Activated naive CD8-positive, alpha-beta T cell treated with anti-CD3 and anti-CD28 coated beads, Interleukin-2, amount 50 U/mL, for 24 hours (primary cell): ENCODE measurements at places on chromosomes 4 and X.

DNA sequence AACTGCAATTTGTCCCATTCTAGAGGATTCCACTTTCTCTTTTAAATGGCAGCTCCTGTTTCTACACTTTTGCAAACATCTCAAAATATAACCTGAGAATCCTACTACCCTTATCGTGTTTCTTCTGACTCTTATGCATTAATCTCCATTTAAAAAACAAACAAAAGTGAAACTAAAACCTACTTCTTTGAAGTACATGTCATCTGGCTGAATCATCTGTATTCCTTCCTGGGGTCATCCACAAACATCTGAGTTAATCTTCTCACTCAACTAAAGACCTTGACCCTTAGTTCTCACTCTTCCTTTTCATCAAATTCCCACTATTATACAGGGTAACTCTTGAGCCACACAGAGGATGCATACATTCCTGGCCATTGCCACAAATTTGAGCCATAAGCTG is 584.8 kb downstream of the PPARGC1A start:
- no peak for DNase-seq

DNA sequence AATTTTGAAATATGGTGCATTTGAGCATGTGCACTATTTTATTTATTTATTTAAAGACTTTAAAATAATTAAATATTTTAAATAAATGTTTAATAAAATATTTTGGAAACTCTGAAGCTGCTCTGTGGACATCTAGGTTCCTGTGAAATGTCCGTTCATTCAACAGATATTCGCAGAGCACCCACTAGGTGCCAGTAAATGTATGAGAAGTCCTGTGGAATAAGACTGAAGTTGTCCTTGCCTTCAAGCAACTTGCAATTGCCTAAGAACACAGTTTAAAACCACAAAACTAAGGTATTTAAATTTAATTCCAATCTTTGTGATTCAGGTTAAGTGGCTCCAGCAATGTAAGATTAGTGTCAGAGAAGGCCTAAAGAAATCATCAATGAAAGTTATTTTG is 306.7 kb downstream of the GBA3 start:
- DNase-seq: no peak

DNA sequence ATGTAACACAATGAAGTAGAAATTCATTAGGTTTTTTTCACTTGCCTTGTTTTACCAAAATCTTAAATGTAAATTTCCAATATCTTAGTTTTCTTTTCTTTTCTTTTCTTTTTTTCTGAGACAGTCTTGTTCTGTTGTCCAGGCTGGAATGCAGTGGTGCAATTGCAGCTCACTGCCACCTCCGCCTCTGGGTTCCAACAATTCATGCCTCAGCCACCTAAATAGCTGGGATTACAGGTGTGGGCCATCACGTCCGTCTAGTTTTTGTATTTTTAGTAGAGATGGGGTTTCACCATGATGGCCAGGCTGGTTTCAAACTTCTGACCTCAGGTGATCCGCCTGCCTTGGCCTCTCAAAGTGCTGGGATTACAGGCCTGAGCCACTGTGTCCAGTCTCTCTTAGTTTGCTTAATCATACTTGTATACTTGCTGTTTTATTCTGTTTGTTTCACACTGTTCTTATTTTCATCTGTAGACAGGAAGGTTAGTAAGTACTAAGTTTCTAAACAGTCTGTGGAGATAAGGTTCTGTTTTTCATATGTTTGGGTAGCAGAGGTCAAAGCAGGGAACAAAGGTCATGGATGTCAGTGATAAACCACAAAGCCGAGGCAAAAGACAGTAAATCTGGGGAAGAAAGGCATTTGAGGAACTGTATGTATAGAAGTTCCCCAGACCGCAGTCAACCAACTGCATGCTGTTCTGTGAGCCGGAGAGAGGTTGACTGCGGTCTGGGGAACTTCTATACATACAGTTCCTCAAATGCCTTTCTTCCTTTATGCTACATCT is 129.1 kb downstream of the CBR4 start:
- DNase-seq: no peak

- DNase-seq: no peak
Measured at GRCh38 chr4:150224896-150225591, 146.8 kb downstream of the DCLK2 start.

DNA sequence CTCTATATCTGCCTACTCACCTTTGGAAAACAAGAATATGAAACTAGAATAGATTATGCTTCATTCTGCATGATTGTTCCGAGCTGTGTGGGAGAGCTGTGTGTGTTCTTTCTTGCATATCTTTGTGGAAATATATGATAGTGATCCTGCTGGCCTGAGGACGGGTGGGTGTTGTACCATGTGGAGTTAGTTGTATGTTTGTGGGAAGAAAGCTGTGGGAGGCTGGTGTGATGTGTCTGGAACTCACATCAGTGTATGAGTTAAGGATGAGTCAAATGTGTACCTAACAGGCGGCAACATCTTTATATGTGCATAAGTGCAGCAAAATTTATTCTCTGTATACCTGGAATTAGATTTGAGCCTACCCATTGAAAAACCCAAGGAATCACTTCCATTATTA is 208.1 kb upstream of the ADGRL3 start:
- DNase-seq: no peak

DNA sequence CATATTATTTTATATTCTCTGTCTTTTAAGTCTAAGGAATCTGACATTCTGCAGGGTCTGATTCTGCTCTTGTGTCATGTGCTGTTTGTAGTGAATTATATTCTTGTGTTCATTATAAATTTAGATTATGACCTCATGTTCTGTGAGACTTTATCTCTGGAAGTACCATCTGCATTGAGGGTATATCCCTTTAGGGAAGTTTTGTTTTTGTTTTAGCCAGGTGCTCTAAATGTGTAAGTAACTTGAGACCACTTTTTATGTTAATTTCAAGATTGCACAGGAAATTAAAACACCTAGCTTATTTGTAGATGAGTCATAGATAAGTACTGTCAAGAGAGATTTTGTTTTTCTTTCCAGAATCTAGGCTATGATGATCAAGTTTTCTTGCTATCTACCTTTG is 35.0 kb upstream of the DKK2 start:
- DNase-seq: no peak

GRCh38 chrX:23656684-23657083 is 10.6 kb upstream of the PRDX4 start:
- DNase-seq: no peak

- no peak for DNase-seq
Measured at GRCh38 chr4:37648084-37648817, 37.9 kb downstream of the RELL1 start.

- DNase-seq: no peak
Measured at GRCh38 chrX:54044877-54045338, 635 bp upstream of the PHF8 start.

DNA sequence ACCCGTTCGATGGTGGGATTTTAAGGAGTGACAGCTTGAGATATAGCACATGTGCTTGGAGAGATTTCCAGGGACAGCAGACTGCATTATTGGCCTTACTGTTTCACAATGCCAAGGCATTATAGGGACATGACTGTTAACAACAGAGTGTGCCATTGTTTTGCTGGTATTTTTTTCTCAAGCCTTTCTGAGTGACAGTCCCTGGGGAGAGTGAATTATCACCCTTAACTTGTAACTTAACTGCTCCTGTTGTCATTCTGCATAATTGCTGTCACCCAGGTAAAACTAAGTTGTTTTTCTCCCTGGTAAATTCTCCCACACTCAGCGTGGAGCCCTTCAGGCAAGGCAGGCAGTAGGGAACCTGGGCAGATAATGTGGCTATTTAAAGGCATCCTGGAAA is 989.2 kb upstream of the LCORL start:
- DNase-seq: no peak

- no peak for DNase-seq
Measured at GRCh38 chr4:3231471-3231870, 17.5 kb upstream of the MSANTD1 start.

GRCh38 chrX:20383477-20383876 is 116.8 kb upstream of the RPS6KA3 start:
- no peak for DNase-seq

DNA sequence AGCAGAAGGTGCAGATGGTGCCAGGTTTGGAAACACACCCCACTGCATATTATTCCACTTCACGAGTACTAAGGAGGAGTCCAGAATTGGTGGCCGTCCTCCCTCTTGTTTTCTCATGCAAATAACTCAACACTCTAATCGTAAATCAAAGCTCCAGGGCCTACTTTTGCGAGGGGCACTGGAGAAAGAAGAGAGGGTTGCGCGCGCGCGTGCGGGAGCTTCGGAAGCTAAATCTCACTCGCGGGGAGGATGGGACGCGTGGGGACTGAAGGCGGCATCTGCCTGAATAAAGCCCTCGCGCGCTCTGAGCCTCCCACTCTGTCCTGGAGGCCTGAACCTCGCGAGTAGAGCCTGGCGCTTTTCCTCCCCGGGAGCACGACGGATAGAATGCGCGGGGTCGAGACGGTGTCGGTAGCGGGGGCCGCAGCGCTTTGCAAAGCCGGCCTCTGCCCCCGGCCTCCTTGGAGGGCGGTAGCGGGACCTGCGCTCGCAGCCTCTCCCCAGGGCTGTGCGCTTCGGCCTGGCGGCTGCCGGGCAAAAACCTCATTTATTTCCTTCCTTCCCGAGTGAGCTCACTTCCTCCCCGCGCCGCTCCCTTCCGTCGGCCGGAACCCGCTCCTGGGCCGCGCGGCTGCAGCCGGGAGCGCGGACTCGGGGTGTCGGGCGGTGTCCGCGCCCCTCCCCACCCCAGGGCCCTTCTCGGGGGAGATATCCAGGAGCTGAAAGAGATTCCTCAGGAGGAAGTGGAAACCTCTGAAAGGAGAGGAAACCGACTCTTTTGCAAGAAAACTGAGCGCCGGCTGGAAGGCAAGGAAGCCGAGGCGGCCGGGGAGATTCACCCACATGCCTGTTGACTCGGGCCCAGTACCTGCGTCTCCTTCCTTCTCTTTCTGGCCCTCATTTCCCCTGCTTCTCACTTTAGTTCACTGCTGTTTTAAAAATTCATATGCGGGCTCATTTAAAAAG is 20.7 kb downstream of the HAND2 start:
- DNase-seq: no peak

DNA sequence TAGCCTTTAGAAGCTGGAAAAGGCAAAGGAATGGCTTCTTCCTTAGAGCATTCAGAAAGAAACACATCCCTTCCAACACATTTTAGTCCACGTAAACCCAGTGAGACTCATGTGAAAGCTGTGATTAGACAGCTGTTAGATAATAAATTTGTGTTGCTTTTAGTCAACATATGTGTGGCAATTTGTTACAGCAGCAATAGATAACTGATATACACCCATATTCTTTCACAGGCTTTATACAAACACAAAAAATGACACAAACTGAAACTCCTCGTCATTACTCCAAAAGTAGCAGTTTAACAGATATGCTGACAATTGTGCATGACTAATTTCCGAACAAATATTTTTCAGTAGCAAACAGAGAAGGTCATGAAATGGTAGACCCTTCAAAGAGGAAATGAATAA is 65.3 kb downstream of the ANTXR2 start:
- no peak for DNase-seq

DNA sequence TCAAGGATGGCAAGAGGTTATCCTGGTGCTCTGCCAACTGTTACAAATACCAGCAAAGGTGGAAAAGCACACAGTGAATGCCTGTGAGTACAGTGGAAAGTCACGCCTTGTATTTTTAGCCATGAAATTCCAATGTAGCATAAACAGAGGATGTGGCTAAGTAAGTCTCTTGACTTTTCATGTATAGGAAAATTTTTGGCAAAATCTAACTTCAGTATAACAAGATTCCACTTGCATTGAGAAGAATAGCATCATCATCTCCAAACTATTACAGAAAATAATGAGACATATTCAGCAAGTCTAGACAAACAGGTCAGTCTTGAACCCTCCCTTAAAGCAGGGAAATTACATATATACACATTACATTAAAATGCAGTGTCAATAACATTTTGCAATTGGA is 7.9 kb downstream of the SLC10A6 start:
- no peak for DNase-seq

DNA sequence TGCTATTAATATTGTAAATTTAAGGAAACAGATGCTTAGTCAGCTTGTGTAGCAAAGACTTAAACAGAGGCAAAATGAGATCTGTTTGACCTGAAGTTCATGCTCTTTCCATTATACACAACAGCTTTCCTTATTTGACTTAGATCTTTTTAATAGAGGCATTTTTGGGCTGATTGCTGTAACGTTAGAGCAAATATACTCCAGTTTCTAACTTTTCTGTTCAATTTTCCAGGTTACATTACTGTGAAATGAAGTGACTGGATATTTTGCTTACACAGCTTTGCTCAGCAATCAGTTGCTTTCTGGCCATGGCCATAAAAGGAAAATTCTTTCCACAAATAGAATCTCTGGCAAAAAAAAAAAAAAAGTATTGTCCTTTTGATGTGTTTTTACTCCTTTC is 146.2 kb downstream of the PCDH7 start:
- DNase-seq: no peak

- no peak for DNase-seq
Measured at GRCh38 chrX:71565474-71566041, 12.7 kb upstream of the GCNA start.

- DNase-seq: no peak
Measured at GRCh38 chr4:25051534-25051933, 20.8 kb upstream of the LGI2 start.

GRCh38 chrX:69143530-69143929 is 21.7 kb downstream of the PJA1 start:
- DNase-seq: no peak

GRCh38 chr4:7427361-7427760 is 7.4 kb downstream of the PSAPL1 start:
- no peak for DNase-seq

GRCh38 chr4:11313157-11313943 is 115.3 kb downstream of the HS3ST1 start:
- no peak for DNase-seq

DNA sequence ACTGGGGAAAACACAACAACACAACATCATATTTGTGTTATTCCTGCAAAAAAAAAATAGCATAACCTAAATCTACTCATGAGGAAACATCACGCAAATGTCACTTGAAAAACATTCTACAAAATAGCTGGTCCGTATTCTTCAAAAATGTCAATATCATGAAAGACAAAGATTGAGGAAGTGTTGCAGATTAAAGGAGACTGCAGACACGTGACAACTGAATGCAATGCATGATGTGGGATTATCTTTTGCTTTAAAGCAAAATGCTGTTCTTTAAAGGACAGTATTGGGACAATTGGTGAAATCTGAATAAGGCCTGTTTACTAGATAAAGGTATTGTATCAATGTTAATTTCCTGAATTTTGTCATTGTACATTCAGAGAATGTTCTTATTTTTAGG is 157.7 kb downstream of the SMIM20 start:
- DNase-seq: no peak

GRCh38 chrX:19046343-19047215 is 62.7 kb upstream of the PHKA2 start:
- DNase-seq: no peak

DNA sequence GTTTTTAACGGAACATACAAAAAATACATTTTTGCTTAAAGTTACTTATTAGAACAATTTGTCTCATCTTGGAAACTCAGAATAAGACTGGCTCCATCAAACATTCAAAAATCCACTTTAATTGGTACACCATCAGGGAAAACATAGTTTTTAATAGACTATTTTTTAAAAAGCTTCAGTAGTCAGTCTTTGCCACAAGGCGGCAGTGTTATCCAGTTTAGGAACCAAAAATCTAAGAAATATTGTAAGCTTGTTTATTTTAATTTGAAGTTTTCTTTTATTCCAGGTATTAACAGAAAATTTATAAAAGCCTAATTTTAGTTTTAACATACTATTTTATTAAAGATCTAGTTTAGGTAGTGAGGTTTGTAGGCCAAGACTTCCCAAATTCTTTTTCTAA is 107.7 kb downstream of the APOOL start:
- peak; percentile 1 for DNase-seq

GRCh38 chr4:120858776-120859175 is 63.8 kb downstream of the PRDM5 start:
- DNase-seq: no peak

- no peak for DNase-seq
Measured at GRCh38 chr4:15077969-15078368, 75.7 kb downstream of the CPEB2 start.

GRCh38 chr4:145420595-145421214 is 60.9 kb upstream of the SMAD1 start:
- DNase-seq: no peak
